ENCODE measurements at places on chromosomes 7 and 10. TPM values are rescaled to one million over a fixed set of nuclear protein-coding genes. Genes with fewer than 3 reads are reported as not detected.

GRCh38 chr7:7718492-7718891 is at the start of gene RPA3:
RPA3 (minus strand) TSS chr7:7718607; CDS start chr7:7640418, 78,189 bp downstream.
- DNase-seq, result no peak

DNA sequence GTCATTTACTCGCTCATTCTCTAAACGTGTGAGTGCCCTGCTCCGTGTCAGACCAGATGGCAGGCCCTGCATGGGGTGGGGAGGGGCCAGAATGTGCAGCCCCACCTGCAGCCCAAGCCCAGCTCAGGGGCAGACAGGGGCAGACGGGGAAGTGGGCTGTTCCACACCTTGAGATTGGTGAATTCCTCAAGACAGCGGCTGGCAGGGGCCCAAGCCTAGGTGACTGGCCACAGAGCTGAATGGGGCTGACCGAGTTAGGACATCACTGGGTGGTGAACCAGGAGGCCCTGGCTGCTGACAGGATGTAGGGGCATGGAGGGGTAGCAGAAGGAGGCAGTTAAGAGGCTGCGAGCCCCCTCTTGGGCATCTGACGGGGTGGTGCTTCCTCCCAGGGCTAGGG is 79.1 kb downstream of the MGMT start:
- no peak for DNase-seq

GRCh38 chr10:82969405-82969804 is 1094.4 kb downstream of the NRG3 start:
- no peak for DNase-seq

DNA sequence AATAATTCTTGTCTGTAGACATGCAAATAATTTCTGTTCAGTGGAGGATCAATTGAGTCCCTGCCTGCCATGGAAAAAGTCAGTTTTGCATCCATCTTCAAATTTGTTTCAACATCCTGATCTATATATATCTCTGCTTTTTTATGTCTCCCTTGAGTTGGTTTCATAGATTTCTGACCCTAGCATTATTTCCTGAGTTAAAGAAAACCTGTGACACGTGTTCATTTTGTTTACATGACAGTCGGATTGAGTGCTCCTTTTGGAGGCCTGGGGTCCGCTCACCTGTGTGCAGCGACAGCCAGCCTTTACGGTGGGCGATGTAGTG is 674 bp downstream of the MRPS24 start:
- DNase-seq, result no peak

- DNase-seq, result no peak
These were observed 24.0 kb downstream of the BZW2 start for GRCh38 chr7:16670021-16670420.

DNA sequence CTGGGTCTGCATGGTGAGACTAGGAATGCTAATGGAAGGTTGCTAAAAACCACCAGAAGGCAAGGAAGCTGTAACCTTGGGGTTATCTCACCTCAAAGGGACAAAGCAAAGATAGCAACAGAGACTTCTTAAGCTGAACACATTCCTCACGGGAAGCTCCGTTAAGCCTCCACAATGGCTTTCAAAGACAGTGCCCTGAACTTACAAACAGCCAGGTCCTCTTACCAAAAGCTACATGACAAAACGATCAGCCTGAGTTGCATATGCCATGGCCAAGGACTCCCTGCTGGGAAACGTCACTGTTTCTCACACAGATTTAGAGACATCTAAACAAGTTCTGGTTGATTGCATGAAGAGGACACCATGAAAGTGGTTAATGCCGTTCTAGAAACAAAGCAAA is 52.7 kb downstream of the HTR5A start:
- no peak for DNase-seq

DNA sequence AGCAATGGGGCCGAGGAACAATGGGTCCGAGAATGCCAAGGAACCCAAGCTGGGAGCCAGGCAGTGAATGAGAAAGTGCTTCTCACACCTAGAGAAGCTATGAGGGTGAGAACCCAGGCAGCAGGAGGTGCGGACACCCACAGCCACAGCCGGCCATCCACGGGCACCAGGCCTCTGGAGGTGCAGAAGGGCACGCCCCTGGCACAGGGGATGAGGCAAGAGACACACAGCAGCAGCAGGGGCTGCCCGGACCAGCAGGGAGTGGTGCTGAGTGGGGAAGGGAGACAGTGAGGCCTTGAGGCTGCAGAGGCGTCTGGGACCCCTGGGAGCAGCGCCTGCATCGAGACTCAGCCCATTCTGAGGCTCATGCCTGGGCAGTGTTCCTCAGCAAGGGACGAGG is 135.3 kb downstream of the MAD1L1 start:
- DNase-seq, result no peak

- no peak for DNase-seq
These were observed 19.5 kb downstream of the TSPAN33 start for GRCh38 chr7:129163875-129164544.

DNA sequence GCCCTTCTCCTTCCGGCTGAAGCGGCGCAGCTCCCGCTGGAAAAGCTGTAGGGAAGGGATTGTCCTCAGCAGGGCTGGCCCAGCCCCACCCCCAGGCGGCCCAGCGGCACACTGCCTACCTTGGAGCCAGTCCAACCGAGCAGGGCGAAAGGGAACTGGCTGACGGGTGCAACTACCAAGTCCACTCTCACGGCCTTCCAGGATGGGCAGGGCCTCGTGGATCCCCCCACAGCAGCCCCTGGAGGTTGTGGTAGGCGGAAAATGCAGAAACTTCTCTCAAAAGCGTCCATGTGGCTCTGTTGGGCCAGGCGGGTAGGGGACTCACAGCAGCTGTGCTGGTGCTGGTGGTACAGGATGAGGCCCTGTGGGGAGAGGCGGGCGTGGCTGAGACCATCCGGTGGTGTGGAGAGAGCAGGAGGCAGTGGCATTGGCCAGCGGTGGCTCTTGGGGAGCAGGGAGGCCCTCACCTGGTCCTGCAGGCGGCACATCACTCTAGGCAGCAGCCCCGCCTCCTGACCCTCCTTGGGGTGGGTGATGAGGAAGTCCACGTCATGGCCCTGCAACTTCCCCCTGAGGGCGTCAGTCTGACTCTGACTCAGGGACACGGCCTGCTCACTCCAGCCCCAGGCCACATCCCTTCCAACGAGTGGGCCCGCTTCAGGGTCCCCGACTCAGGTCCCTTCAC is 8.4 kb upstream of the PGAM2 start:
- DNase-seq, result no peak

DNA sequence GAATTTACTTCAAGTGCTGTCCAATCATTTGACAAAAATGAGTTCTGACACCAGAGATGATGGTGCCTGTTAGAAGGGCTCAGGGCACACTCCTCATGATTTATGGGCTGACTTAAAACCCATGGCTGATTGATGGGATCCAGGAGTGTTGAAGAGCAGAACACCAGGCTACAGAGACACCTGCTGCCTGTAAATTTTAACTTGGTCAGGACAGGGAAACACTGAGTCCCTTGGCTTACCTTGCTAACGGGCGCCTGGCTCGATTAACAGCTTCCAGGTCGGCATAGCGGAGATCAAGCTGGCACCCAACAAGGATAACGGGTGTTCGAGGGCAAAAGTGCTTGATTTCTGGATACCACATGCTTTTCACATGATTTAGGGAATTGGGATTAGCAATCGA is 51.4 kb downstream of the RHOBTB1 start:
- no peak for DNase-seq

DNA sequence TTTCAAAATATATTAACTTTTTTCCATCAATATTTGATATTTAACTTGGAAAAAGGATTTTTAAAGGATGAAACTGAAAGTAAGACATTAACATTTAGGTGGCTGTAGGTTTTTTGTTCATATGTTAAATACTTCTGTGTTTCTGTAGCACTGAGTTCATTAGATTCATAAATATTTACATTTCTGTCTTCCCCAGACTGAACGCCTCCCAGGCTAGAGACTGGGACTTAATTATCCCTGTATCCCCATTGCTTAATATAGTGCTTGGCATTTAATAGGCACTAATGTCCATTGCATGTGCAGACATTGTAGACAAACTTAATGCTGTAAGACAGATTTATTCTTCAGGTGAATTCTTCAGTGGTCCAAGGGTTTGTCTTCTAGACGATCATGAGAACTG is 7.4 kb downstream of the PTPN12 start:
- no peak for DNase-seq

DNA sequence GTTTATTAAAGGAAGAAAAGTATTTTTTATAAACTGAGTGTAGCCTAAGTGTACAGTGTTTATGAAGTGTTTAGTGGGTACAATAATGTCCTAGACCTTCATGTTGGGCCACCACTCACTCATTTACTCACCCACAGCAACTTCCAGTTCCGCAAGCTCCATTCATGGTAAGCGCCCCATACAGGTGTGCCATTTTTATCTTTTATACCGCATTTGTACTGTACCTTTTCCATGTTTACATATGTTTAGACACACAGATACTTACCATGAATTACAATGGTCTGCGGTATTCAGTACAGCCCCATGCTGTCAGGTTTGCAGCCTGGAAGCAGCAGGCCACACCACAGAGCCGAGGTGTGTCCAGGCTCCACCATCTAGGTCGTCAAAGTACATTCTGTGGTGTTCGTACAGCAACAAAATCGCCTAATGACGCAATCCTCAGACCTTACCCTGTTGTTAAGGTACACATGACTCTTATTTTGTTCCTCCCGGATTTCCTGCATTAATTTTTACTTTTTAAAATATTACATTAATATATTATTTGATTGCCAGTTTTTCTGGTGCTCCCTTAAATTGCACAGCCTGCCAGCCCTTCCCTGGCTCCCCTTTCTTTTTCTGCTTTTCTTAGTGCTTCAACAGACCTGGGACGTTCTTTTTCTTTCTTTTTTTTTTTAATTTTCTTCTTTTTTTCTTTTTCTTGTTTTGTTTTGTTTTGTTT is 881 bp upstream of the SSBP1 start:
- DNase-seq, result peak; percentile 11

DNA sequence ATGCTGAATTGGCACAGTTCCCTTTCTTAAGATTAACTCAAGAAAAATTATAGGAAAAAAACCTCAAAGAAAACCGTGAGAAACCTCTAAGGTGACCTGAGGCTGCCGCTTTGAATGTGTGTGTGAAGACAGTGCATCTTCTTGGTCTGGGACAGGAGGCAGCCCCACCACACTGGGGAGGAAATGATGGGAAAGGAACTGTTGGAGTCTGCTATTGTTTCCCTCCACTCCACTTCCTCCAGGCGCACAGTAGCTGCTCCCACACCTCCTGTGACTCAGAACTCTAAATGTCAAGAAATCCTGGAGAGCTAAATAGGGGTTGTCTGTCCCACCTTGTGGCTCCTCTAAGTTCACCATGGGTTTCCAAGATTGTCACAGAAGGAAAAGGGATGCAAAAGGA is 179.4 kb downstream of the PDE1C start:
- no peak for DNase-seq

DNA sequence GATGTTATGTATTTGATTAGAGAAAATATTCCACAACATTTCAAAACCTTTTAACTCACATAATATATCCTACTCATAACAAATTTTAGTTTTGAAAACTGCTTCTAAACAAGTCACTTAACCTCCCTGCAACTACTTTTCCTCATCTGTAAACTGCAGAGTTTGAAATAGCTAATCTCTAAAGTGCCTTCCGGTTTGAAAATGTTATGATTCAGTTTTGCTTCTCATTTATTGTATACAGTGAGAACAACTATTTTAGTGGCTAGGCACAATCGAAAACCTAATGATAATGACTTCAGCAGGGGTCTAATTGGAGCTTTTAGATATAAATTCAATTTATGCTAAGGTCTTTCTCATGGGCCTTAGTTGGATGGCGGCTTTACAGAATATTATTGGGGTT is 30.7 kb upstream of the TEX47 start:
- DNase-seq, result no peak

GRCh38 chr10:97079448-97079847 is 106.3 kb downstream of the SLIT1 start:
- DNase-seq, result no peak

GRCh38 chr7:14759785-14760184 is 142.8 kb downstream of the DGKB start:
- no peak for DNase-seq

Gene KAZALD1
- 1.3 TPM for total RNA-seq

Gene CTAGE4
- total RNA-seq, result 0.93 TPM

Gene RBP3
- not detected for total RNA-seq

Gene CALHM2
- total RNA-seq, result 13.5 TPM

Gene ATRNL1
- not detected for total RNA-seq

Gene NUTM2A
- total RNA-seq, result 0.23 TPM

Gene FBXO24
- 1.9 TPM for total RNA-seq

Gene CTNNA3
- total RNA-seq, result 0.39 TPM

Gene NKX2-3
- not detected for total RNA-seq

Gene REEP3
- total RNA-seq, result 6.9 TPM
